ENCODE measurements at places on chromosomes 11 and 22.

DNA sequence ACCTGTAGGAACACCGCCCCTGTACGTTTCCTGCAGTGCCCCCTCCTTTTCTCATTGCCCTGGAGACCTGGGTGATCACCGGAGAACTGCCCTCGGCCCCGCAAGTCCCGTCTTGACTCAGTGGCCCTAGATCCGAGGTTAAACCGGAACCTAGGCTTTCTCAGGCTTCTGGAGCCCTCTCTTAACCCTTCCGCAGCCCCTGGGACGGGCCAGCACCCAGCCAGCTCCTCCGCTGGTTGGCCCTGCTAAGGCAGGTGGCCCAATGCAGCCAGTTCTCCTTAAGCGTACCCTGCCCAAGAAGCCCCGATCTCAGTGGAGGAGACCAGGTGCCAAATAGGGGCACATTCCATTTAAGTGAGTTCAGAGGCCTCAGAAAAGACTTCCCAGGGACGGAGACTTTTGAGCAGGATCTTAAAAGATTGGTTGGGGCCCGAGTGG, 776 bp downstream of the NLRX1 start:
- DNase-seq, result no peak

- DNase-seq, result no peak
Observed at GRCh38 chr22:45424241-45424731, 10.8 kb downstream of the RIBC2 start.

DNA sequence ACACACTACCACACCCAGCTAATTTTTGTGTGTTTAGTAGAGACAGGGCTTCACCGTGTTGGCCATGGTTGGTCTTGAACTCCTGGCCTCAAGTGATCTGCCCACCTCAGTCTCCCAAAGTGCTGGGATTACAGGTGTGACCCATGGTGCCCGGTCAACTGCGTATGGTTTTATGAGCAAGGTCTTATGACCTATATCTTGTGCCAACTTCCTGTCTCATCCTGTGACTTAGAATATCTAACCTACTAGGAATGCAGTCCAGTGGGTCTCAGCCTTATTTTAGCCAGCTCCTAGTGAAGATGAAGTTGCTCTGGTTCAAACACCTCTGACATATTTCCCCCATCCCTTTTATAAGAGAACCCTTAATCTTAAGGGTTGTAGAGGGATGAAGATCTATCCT, 66.1 kb upstream of the OR5AN1 start:
- DNase-seq, result no peak

GRCh38 chr11:79311461-79311860, 129.4 kb downstream of the TENM4 start:
- DNase-seq, result no peak

GRCh38 chr11:108135845-108136544, 14.6 kb downstream of the ACAT1 start:
- no peak for DNase-seq
